Thoracic aorta endothelial cell (primary cell): ENCODE measurements at places on chromosomes 5 and 9. TPM values are rescaled to one million over a fixed set of nuclear protein-coding genes. Genes with fewer than 3 reads are reported as not detected.

Gene SLC6A7
- total RNA-seq: not detected in 2 replicates

Gene PCDHGB5
- total RNA-seq: 9.1 and 13.4 TPM in 2 replicates

Gene COL23A1
- total RNA-seq: not detected in 2 replicates

Gene MEIKIN
- total RNA-seq: not detected in 2 replicates

Gene HAVCR1
- total RNA-seq: not detected in 2 replicates
